ENCODE measurements at places on chromosomes 12 and 14. TPM values are rescaled to one million over a fixed set of nuclear protein-coding genes. Genes with fewer than 3 reads are reported as not detected.
A peak's percentile ranks its signal among the peaks of the same experiment; 100 is the strongest.

GRCh38 chr12:31323391-31324115, 2.4 kb downstream of the SINHCAF start:
- H3K36me3 ChIP-seq, result peaks cover 16% of the 10 kb centered on the region
- peak overlapping the region; percentile 99 for H3K4me3 ChIP-seq
- DNase-seq, result no peak
- peak overlapping the region; percentile 98 for H3K27ac ChIP-seq

TROAP gene
- total RNA-seq, result 12.4 TPM

- H3K36me3 ChIP-seq, result peaks cover 10% of the 10 kb centered on the region
- H3K27ac ChIP-seq, result no peak overlapping the region
- H3K27me3 ChIP-seq, result peaks cover 5% of the 10 kb centered on the region
Measured at GRCh38 chr14:67331368-67332125, 28.1 kb downstream of the ATP6V1D start.

DNA sequence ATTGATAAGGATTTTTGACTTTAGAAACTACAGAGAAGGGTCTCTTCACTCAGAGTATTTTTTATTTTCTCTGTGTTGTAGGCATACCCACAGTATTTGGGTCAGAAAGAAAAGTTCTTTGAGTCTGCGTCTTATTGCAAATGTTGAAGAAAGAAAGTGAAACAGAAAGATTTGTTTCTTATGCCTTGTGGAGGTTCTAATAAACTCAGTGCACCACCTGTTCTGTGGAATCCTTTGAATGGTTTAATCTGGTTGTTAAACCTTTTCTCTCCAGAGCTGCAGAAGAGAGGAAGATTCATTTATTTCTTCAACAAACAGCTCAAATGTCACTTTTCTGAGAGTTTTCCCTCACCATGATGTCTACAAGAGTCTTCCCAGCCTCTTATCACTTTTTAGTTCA, 146.6 kb upstream of the PLEKHG7 start:
- no peak overlapping the region for H3K27ac ChIP-seq
- no peak overlapping the region for H3K4me3 ChIP-seq
- no peaks in the 10 kb centered on the region for H3K27me3 ChIP-seq

DNA sequence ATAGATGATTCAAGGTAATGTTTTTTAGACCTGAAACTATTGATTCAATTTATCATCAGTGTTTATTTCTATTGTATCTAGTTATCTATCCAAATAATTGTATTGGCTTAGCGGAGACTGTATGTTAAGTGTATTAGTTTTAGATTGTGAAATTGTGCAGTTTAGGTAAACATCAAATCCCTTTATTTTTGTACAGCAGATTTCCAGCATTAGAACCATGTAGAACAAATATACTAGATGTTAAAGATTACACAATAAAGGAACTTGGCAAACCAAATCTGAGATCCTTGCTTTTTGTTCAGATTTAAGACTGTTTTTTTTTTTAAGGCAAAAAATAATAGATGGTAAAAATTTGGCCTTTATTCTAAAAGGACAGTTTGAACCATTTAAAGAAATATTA, 39.3 kb downstream of the PPM1A start:
- no peaks in the 10 kb centered on the region for H3K4me1 ChIP-seq
- H3K27me3 ChIP-seq, result no peaks in the 10 kb centered on the region
- H3K36me3 ChIP-seq, result peaks cover 13% of the 10 kb centered on the region
- H3K4me3 ChIP-seq, result no peak overlapping the region

GRCh38 chr12:51972422-51972812, 20.9 kb downstream of the ACVR1B start:
- H3K4me3 ChIP-seq, result no peak overlapping the region
- H3K36me3 ChIP-seq, result peaks cover 18% of the 10 kb centered on the region
- no peaks in the 10 kb centered on the region for H3K27me3 ChIP-seq

GRCh38 chr12:14365294-14366208, at the start of gene ATF7IP:
TSS of gene ATF7IP (plus strand) at chr12:14365682. CDS start at chr12:14423916, 58,234 bp downstream.
- H3K27me3 ChIP-seq, result peaks cover 10% of the 10 kb centered on the region
- peak within 1 kb of the TSS; percentile 98 for H3K4me3 ChIP-seq
- DNase-seq, result peak; percentile 93
- peaks cover 4% of the 10 kb centered on the region for H3K36me3 ChIP-seq
- peaks cover 4% of the 10 kb centered on the region for H3K4me1 ChIP-seq

SLC4A8 gene
- total RNA-seq, result 16.7 TPM

DNA sequence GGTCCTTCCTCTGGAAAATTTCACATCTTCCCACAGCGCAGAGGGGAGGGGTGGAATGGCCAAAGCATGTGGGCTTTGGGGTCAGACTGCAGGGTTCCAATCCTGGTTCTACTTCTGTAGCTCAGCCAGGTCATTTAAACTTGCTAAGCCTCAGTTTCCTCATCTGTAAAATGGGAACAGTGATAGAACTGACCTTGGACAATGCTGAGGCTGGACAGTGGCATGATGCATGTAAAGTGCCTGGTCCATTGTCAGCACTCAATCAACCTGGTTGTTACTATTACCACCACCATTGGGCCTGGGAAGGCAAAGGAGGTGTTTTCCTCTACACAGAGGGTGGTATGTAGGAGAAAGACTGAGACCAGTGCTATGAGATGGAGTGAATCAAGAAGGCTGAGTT, 162.8 kb downstream of the VRK1 start:
- no peak for DNase-seq
- H3K27me3 ChIP-seq, result peaks cover 1% of the 10 kb centered on the region
- peaks cover 3% of the 10 kb centered on the region for H3K4me1 ChIP-seq
- H3K27ac ChIP-seq, result no peak overlapping the region
- peaks cover 8% of the 10 kb centered on the region for H3K36me3 ChIP-seq
- no peak overlapping the region for H3K4me3 ChIP-seq

DNA sequence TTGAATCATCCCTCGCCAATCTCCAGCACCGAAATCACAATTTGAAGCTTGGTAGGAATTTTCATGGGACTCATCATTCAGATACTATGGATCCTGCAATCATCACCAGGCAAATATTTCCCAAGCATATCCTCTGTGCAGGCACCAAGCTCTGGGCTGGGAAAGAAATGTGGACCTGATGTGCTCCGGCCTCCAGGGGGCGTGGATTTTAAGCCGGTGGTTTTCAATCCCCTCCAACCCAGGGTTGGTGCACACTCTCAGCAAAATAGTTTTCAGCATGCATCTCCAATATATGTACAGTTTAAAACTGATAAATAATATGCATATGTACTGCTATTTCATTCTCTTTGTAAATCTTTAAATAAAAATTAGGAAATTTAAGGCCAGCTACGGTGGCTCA, 98.9 kb downstream of the RBM19 start:
- H3K4me1 ChIP-seq, result peaks cover 5% of the 10 kb centered on the region
- H3K4me3 ChIP-seq, result no peak overlapping the region
- no peak overlapping the region for H3K27ac ChIP-seq
- H3K36me3 ChIP-seq, result no peaks in the 10 kb centered on the region

GRCh38 chr12:119786539-119786938, 90.6 kb downstream of the CIT start:
- H3K4me1 ChIP-seq, result no peaks in the 10 kb centered on the region
- DNase-seq, result no peak
- peaks cover 9% of the 10 kb centered on the region for H3K36me3 ChIP-seq
